ENCODE measurements at places on chromosomes 2 and 18.

DNA sequence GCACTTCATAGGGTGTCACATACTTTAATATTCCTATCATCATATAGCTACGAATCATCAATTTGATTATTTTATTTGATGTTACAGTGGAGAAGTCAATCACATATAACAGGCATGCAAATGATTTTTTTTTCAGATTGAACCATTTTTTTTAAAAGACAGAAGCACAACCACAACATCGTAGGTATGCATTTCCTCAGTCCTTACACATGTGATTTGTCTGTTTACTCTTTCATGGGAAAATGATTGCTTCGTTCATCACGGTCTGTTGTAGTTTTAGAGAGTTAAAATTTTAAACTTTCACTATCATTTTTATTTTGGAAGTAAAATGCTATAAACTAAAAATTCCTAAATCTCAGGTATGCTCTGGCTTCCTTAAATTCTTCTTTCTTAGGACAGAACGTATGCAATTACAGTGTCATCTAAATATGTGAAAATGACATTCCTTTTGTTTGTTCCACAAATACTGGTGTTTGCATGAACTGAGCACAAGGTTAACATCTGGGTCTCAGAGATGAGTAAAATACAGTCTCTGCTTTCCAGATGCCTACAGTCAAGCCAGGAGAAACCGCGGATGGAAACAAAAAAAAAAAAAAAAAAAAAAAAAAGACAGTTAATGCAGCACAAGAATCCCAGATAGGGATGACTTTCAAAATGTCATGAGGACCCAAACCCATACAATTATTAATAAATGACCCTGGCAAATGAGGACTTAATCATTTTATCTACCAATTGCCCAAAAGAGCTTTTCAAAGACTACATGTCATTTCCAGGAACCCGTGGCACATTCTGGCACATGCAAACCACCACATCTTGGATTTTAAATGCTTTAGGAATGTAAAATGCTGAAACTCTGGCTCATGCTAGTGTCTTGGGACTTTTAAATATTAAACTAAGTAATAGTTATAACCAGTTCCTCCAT is 201.2 kb downstream of the LRP1B start:
- DNase-seq = no peak

DNA sequence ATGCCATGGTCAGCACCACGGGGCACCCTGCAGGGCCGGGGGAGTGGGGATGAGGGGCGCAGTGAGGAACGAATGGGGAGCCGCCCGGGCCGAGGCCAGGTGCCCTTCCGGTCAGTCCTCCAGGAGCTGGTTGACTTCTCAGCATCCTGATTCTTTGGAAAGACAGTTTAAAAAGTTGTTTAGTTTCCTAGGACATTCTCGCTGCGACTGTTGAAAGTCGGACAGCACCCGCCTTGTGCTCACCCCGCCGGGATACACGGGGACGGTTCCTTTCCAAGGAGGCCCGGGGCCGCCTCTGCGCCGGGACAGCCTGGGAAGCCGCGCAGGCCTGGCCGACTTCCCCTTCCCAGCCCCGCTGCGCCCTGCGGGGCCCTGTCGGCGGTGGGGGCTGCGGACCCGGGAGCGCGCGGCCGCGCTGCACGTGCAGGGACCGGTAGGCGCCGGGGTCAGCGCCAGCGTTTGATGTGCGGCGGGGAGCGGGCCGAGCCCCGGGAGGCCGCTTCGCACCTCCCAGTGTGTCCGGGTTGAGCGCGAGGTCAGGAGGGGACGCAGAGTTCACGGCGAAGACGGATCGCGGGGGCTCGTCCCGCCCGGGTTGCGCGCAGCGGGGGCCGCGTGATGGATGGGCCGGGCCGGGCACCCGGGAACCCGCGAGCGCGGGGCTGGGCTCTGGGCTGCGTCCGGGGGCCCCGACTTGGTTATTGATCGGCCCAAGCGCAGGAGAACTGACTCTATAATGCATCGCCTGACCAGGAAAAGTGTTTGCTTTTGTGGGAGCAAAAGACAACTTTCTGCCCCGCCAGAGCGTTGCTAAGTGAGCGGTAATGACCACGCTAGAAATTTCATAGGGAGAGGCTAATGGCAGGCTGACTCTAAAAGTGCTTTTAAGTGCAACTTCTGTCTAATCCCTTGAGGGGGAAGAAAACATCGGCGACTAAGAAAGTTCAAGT is 28.0 kb upstream of the SMIM21 start:
- DNase-seq = no peak

- no peak for DNase-seq
These were observed 82.2 kb upstream of the PNPT1 start for GRCh38 chr2:55775828-55776227.

DNA sequence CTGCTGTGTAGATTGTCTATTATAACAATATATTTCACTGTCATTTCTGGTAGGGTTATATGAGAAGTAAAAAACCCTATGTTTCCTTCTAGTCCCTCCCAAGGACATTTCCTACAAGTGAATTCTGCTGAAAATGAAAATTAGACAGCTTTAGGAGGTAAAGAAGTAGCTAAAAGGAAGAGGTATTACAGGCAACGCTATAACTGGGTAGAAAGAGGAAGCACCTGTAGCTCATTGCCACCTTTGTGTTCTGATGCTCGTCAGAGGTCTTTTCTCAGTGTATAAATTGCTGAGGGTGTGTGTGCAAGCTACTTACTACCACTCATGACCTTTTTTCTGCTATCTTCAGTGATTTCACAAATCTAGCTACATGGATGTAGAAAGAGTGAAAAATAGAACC is 1.4 kb downstream of the DNAJC10 start:
- no peak for DNase-seq

- no peak for DNase-seq
These were observed 748.1 kb upstream of the LRATD1 start for GRCh38 chr2:13884291-13884976.

GRCh38 chr18:598124-598589 is 1.4 kb downstream of the CLUL1 start:
- no peak for DNase-seq

DNA sequence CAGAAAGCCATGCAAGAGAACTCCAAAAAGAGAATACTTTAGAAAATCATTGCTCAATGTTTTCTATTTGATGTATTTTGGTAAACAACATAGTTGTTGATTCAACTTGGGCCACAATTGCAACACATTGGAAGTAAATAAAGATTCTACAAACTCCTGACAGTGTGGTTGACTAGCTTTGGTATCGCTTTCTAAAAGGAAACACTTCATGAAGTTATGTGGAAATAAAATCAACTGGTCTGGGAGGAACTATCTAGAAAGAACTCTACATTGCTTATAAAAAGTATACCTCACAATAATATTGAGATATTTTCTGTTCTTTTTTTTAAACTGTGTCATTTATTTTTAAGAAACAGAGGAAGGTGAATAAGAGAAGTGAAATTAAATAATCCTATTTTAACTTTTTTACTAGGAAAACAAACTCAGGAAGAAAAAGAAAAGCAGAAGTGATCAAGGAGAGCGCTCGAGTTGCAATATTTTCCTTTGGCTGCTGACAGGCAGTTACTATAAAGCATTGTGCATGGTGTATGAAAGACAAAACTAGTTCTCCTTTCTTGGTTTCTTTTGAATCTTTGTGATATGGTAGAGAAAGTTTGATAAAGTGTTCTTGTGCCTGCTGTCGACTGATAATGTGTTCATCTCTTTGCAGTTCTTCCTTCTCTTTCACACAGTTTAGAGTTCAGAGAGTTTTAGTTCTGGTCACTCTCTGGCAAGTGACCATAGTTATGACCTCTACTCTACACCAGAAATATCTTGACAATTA is 3.0 kb downstream of the DHRS9 start:
- no peak for DNase-seq

GRCh38 chr2:112916145-112916571 is 5.2 kb downstream of the IL37 start:
- no peak for DNase-seq

DNA sequence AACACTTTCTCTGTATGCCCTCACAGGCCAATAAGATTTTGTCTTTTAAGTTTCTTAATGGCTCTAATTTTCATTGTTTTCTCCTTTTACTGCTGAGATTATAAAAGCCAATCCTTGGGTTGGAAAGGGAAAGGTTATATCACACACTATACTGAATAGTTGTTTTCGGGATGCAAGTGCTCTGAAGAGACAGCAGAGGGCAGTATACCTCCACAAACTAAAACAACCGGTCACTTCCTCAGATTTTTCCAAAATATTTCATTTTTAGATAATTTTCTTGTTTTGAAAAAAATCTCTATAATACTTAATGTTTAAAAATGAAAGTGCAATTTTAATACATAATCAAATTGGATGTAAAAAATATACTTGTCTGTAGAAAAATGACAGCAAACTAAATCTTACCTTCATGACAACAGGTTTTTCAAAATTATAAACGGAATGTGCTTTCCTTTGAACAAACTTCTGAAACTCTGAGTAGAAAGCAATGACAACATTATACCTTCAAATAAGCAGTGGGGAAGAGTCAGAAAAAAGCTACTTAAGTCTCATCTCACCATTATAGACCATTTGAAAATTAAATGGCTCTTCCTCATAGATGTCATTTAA is 82.7 kb downstream of the ORC4 start:
- DNase-seq = no peak

GRCh38 chr2:200159829-200160781 is 146.4 kb upstream of the SPATS2L start:
- no peak for DNase-seq

DNA sequence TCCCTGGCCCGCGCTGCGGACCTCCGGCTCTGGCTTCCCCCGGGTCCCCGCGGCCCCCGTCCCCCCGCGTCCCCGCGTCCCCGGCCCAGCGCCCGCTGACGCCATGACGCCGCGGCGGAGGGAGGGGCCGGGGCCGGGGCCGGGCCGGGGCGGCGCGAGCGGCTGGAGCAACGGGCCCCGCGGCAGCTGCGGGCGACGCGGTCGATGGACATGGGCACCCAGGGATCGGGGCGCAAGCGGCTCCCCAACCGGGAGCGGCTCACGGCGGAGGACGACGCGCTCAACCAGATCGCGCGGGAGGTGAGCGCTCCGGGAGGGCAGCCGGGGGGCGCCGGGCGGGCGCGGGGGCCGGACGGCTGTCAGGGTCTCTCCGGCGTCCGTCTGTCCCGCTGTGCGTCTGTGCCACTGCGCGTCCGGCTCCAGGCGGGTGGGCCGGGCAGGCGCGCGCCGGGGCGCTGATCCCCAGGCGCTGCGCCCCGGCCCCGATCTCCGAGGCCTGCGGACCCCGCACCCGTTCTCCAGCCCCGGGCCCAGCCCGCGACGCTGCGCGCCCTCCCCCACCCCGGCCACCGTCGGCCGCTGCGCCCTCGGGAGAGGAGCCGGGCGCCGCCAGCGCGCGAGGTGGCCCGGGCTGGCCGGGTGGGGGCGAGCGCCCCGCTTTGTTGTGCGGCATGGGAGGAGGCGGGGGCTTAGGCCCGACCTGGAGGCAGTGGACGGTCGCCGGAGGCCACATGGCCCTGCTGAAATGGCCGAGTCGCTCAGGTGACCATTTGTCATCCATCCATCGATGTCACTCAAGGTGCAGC is at the start of gene LRRFIP1:
LRRFIP1 (plus strand) TSS at position 147 of the 806 bp plus-strand sequence; CDS start at position 205, 58 bp downstream.
- DNase-seq = no peak

DNA sequence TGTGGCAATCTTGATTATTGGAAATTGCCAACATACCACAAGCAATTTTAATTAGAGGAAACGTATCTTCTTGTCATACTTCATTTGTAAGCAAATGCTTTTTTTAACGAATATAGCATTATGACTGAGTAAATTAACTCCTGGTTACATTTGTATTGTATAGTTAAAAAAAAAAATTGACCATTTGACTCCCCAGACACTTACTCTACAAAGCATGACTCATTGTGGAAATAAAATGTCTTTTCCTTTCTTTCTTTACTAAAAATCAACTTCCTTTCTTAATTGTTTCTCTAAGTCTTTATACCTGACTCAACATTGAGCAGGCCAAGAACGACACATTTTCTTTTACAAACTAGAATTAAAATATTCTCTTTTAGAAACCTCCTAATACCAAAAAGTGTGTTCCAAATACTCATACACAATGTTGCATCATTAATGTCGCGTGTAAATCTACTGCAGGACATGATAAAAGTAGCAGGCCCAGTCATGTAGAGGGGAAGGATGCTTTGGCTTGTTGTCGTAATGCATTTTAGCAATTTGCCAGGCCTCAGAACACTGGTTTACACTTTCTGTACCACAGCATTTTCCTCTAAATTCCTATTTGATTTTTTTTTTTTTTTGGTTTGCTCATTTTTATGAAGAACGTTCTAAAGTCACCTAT is 349.6 kb upstream of the KCNH7 start:
- no peak for DNase-seq

DNA sequence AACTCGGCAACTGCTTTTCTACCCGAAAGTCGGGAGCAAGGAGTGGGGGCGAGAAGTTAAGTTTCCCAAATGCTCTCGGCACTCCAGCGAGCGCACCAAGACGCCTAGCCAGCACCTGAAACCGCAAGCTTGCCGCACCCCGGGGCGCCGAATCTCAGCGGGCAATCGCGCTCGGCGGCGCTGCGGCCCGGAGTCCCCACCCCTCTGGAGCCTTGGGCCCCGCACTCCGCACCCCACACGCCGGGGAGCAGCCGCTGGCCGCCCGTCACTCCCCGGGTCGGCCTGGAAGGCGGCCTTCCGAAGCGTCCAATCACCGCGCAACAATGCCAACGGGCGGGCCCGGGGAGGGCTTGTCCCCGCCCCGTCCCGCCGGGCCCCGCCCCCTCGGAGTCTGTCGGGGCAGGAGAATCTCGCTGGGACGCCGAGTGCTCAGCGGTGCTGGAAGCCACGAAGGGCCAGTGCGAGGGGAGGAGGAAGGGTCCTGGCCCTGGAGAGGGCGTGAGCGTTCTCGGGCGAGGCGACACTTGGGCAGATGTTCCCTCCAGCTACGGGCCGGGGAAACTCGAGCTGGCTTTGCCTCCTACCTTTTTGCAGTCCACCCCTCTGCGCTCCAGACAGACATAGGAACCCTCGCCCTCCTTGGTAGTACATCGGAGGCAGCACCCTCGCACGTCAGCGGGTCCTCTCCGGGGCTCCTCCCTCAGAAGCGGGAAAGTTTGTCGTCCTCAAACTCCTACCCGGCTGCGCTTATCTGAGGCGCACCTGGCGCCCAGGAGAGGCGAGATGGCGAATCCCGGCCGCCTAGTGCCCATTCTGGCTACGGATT is 1.1 kb upstream of the ZBTB7C start:
- DNase-seq = peak; percentile 61

DNA sequence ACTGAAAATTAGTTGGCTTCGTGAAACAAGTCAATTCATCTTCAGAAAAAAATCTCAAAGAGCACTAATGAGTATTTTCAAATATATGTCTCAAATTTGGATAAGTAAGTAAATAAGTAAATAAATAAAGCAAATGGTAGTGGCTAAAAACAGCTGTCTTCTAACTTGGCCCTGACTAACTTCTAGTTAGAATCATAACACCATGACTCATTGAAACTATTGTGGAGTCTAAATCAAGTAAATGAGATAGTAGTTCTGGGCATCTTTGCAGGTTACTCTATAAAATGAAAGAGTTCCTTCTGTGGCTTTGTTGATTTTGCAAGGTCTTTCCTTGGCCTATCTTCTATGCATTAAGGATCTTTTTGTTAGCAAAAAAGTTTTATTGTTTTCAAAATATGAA is 110.7 kb downstream of the SLC8A1 start:
- DNase-seq = no peak

DNA sequence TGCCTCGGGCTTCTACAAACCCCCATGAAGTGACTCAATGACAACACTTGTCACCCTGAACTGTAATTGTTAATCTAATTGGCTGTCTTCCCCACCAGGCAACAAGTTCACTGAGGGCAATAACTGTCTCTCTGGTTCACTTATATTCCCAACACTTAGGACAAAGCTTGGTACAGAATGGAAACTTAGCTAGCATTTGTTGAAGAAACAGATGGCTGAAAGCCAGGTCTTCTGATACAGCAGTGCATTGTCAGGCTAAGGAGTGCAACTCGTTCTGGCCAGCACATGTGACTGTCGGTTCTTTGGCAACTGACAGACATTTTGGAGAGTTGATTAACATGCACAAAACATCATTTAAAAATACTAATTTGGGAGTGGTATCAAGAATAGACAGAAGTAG is 14.6 kb upstream of the DNAJC27 start:
- no peak for DNase-seq

All from stimulated activated CD8-positive, alpha-beta memory T cell treated with anti-CD3 and anti-CD28 coated beads, Interleukin-4, amount 100 ng/mL, for 24 hours (primary cell).